ENCODE measurements at places on chromosomes 6 and 20.
A peak's percentile ranks its signal among the peaks of the same experiment; 100 is the strongest.

- no peak for DNase-seq
These were observed 111.6 kb downstream of the TINAG start for GRCh38 chr6:54419885-54420284.

DNA sequence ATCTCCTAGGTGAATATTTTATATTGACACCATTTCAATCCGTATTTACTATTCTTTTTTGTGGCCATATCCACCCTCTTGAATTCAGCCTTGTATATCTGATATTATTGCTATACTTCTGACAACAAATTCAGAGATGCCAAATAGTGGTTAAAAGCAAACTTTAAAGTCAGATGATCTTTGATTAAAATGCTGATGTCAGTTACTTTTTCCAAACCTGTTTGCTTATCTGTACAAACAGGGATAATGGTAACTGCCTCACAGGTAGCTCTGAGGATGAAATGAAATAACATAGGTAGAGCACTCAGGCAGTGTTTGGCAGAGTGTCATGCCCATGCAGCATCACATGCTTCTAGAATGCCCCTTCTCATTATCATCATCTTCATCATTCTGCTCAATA, 19.2 kb downstream of the PPIL6 start:
- DNase-seq = no peak

DNA sequence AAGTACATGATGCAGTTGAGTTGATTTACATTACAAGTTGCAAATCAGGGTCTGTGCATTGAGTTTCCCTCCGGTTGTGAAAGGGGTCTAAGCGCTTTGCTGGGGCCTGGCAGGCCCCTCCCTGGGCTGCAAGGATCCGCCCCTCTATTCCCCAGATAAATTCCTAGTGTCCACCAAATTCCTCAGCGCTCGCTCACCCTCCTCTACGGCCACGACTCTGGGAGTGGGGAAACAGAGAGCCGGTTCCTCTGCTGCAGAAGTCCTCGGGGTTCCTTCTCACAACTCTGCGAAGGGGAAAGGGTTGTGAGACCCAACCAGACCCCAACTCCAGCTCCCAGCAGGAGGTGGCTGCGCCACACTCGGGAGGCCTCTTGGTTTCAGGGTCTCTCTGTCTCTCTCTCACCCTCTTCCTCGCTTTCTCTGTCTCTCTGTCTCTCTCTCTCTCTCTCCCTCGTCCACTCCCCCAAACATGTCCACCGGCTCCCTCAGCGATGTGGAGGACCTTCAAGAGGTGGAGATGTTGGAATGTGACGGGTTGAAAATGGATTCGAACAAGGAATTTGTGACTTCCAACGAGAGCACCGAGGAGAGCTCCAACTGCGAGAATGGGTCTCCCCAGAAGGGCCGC, at the start of gene TCF21:
TCF21 (plus strand) TSS at position 185 of the 628 bp plus-strand sequence; CDS start at position 470, 285 bp downstream.
- no peak for DNase-seq

- no peak for DNase-seq
These were observed 229.7 kb upstream of the HTR1E start for GRCh38 chr6:86707545-86708120.

DNA sequence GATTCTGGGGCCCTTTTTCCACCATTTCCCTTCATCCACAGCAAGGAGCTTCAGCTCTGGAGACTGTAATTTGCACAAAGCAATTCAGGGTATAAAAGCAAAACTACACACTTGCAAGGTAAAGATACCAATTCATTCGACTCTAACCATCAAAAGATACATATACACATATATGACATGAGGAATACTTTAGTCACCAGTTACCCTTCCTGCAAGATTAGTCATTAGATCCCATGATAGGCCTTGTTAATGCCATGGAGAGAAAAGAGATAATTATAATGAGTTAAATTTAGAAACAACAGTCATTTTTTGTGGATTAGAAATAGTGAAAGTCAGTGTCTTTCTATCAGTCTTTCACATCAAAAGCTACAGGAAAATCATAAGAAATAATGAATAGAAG, 204.2 kb downstream of the KCNQ5 start:
- DNase-seq = no peak

DNA sequence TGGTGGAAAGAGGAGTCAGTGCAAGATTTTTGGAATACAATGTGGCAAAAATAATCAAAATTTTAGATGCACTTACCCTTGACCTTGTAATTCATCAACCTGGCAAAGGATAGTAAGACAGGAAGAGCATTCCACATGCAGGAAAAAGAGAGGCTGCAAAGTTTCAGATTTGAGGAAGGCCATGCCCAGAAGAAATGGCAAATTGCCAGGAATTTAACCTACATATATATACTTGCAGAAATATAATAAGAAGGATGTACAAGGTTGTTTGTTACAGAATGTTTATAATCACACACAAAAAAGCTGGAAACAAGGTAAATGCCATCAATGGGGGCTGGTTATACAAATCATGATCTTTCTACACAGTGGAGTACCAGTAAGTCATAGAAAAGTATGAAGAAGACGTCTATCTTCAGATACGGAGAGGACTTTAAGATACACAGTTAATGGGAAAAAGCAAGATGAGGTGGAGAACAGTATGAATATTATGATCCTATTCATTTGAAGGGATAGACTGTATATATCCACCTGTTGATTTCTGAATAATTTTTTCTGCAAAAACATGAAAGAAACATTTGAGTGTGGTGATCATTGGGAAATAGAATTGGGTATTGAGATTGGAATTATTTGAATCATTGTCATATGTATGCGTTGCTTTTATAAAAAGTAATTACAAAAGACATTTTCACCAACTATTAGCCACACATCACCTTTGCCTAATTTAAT, 253.8 kb downstream of the TBC1D7 start:
- DNase-seq = no peak

DNA sequence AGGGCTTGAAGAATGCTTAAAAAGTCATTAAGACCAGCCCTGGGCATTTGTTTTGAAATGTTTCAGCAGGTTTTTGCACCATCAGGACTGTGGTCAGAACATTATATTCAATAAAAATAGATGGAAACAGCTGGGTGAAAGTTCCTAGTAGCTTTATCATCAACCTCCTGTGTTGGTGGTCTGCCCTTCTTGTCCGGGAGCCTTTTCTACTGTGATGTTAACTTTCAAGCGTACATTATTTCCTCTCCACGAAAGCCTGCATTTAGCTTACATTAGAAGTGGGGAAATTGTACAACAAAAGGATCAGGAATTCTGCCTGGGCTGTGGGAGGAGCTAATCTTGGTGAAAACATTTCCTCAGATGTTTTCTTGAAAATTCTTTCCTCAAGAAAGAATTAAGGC, 71.1 kb downstream of the LAMA4 start:
- no peak for DNase-seq

- DNase-seq = no peak
These were observed 112.4 kb upstream of the ZNF217 start for GRCh38 chr20:53706008-53706465.

GRCh38 chr20:26167499-26167898, 470.8 kb upstream of the ZNF337 start:
- DNase-seq = no peak

DNA sequence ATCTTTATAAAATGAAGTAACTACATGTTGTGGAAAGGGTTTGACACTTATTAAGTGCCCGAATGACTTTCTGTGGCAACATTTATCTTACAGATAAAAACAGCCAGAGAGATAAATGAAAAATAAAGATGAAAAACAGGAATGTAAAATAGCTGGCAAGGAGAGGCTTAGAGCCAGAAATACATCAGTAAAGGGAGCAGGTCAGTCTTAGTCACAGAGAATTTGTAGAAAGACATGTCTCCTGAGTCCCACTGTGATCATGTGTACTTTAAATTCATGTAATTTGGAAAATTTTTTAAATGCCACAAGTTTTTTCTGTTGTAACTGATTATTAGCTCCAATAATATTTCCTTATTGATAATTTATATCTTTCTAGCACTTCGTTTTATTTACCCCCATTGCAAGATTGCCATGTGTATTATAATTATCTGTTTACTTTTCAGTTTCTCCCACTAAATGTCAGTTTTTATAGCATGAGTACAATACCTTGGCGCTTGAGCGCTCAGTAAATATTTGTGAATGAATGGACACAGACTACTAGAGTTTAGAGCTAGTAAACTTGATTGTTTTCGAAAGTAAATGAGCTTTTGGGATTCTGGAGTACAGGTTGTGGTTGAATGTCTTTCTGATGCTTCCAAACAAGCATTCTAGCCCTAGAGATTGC, 15.2 kb downstream of the TAB2 start:
- DNase-seq = no peak

GRCh38 chr20:40467067-40467466, 222.0 kb downstream of the MAFB start:
- DNase-seq = no peak

DNA sequence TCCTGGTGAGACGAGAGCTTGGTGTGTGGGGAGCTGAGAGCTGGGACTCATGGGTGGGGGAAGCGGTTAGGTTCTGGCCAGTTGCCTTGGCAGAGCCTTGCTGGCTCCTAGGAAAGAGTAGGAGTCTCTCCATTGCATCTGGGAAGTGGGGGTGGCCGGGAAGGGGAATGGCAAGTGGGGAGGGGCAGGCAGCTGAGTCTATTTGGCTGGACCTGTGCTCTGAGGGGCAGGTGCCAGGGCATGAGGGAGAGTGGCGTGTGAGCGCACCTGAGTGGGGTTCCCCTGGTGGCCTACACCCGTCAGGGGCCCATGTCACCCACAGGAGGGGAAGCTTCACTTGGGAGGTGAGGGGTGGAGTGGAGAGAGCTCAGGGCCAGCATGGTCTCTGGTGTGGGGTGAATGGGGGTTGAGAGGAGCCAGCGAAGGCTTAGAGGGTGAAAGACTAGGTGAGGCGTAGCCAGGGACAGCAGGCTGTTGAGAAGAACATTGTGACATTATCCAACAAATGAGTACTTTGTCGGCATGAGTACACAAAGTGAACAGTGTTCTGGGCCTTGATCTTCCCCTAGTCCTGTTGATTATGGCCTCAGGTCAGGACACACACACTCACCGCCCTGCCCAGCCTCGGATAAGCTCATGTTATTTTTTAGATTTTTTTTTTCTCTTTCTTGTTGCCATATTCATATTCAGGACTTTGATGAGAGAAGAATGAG, 59.8 kb downstream of the FAM120B start:
- no peak for DNase-seq

DNA sequence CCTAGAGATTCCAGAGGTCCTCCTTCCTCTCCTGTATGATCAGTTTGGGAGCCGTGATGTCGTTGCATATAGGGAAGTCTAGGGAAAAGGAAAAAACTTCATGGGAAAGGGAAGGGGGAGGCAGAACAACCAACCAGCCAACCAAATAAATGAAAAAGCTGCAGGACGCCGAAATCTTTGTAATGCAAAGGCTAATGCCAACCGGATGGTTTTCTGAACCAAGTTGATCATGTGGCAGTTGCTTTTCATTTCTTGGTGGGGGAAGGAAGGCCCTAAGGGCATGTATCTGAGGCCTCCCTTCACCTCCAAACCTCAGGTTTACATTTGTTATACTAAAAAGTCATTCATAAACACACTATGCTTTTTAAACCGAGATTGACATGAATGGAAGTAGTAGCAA, 167.2 kb downstream of the ARID1B start:
- no peak for DNase-seq

GRCh38 chr6:27251112-27251605, 3.7 kb downstream of the PRSS16 start:
- no peak for DNase-seq

DNA sequence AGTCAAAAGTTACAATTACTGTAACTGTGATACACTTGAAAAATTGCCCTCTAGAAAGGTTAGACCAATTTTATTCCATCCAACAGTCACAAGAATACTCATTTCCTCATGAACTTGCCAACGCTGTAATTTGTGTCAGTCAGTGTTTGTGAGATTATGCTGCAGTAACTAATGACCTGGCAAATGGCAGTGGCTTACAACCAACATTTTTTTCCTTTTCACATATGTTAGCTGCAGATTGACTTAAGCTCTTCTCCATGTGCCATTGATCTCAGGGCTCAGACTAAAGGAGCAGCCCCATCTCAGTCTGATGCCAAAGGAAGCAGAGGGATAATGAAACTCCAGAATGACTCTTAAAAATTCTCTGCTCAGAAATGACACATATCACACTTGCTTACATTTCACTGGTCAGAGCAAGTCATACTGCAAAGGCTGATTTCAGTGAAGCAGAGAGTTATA, 92.3 kb upstream of the ELOVL5 start:
- no peak for DNase-seq

- DNase-seq = no peak
These were observed 1007.9 kb upstream of the FLRT3 start for GRCh38 chr20:15345287-15345686.

- DNase-seq = no peak
These were observed 573 bp downstream of the SNX3 start for GRCh38 chr6:108260126-108260808.

- DNase-seq = no peak
These were observed 231.2 kb upstream of the PMEPA1 start for GRCh38 chr20:57940868-57941522.

DNA sequence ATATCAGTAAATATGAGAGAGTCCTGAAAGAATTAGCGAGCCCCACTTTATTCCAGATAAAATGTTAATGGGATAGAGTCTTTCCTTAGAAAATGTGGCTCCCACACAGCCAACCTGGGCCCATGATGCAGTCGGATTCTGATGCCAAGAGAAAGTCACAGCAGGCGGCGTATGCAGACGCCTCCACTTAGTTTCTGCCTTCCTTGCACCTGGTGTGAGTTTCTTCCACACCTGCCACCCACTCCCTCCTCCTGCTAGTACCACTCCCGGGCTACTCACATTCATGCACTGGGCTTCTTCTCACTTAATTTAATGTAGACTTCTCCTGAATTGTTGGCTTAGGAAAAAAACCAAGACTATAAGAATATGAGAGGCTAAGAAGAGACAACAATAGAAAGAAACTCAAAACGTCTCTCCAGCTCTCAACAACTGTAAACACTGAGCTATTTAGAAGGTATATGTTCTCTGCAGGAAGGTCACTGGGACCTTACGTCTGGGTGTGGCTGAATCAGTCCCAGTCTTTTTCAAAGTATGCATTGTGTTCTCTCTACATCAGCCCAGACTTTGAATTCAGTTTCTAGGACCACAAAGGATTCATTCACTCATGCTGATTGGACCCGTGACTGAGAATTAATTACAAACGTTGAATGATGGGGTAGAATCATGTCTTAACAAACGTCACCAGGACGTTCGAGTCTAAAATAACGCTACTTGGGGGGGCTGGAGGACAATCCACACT, 70.4 kb downstream of the GCNT2 start:
- no peak for DNase-seq

GRCh38 chr6:123638865-123639264, 2.1 kb upstream of the TRDN start:
- no peak for DNase-seq

- peak; percentile 68 for DNase-seq
These were observed 113.9 kb upstream of the PRSS16 start for GRCh38 chr6:27133281-27134227.

DNA sequence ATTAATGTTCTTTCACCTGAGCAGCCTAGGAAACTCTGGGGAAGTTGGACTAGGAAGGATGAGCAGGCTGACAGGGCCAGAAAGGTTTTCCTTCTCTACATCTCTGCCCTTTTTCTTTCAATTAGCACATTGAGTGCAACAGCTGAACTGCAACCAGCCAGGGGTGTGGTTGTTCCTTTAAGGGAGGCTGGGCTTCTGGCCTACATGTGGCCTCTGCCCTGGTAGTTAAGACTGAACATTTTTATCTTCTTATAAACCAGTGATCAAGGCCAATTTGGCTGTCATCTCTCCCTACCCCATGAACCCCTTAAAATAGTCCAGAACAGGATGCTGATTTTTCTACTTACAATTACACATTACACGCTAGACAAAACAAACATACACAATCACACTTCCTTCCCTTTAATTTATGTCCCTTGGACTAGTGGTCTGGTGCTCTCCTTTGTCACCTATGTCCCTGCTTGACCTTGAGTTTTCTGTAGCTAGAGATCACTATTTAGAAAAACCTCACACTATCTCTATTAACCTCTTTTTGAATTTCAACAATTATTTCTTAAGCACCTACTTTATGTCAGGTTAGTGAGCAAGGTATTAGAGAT, 60.3 kb downstream of the RNF217 start:
- no peak for DNase-seq

Measured in activated naive CD4-positive, alpha-beta T cell (primary cell).